Kidney capillary endothelial cell (primary cell): ENCODE measurements at places on chromosomes 4 and X.

- no peak for DNase-seq
Measured at GRCh38 chr4:170420255-170420693, 330.5 kb upstream of the AADAT start.

DNA sequence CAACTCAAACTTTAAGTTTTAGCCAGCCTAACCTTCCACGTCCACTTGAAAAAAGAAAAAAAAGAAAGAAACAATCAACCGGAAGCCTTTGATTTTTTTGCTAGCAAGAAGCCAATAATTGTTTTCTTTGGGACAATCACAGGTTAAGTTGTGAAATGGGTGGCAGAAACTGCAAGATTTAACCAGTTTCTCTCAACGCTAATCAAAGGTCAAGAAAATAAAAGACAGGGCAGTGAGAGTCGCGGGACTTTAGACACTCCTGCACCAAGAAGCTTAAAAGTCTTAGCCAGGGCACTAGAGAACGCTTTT is 1.0 kb downstream of the ACSL1 start:
- no peak for DNase-seq

- DNase-seq: no peak
Measured at GRCh38 chrX:154398668-154399526, 720 bp downstream of the RPL10 start.

GRCh38 chr4:26356081-26356501 is 35.3 kb downstream of the RBPJ start:
- no peak for DNase-seq

GRCh38 chr4:48546336-48546735 is 56.3 kb downstream of the ZAR1 start:
- DNase-seq: peak; percentile 16

- DNase-seq: no peak
Measured at GRCh38 chr4:39937683-39938268, 39.9 kb downstream of the PDS5A start.

DNA sequence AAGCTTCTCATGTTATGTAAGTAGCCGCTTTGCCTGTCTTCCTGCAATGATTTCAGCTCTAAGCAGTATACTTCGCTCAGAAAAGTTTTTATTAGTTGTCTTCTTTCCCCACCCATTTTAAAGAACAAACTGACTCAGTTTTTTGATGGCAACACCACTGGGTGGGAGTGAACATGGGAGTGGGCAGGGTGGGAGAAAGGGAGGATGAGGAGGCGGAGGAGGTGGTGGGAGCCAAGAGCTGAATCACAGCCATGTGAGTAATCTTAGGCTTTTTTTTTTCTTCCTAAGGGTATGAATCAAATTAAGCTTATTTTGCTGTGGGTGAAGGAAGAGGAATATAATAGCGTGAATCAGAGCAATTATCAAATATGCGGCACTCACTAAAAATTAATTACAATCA is 574.3 kb upstream of the DIPK2B start:
- no peak for DNase-seq

- no peak for DNase-seq
Measured at GRCh38 chr4:105652286-105652888, 56.1 kb downstream of the INTS12 start.

- no peak for DNase-seq
Measured at GRCh38 chrX:13147733-13148132, 103.3 kb upstream of the FAM9C start.

DNA sequence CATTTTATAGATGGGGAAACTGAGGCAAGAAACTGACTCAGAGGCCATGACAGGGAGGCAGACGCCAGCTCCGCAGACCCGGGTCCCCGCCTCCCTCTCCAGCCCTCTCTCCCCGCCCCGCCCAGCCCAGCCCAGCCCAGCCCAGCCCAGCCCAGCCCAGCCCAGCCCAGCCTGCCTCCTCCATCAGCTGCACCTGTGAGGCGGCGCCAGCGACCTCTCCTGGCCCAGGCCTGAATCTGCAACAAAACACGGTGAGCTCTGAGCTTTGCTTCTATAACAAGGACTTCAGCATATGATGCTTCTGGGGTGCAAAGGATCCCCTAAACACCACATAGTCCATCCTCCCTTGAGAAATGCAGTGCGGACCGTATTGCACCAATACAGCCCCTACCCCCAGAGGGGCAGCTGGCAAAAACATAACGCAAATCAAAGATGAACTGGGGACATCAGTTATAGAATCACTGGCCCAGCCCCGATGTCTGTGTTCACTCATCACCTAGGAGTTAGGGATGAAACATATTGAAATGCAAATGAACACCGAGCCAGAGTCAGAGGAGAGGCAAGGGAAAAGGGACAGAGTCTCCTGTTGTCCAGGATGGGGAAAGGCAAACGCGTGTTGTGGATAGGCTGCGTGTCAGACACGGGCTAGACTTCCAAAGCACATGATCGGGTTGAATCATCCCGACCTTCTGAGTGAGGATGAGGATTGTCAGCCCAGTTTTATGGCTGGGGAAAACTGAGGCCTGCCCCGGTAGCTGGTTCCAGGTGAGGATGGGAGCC is 216.1 kb upstream of the PSAPL1 start:
- no peak for DNase-seq

- DNase-seq: no peak
Measured at GRCh38 chr4:147732518-147733235, 789 bp downstream of the ARHGAP10 start.

DNA sequence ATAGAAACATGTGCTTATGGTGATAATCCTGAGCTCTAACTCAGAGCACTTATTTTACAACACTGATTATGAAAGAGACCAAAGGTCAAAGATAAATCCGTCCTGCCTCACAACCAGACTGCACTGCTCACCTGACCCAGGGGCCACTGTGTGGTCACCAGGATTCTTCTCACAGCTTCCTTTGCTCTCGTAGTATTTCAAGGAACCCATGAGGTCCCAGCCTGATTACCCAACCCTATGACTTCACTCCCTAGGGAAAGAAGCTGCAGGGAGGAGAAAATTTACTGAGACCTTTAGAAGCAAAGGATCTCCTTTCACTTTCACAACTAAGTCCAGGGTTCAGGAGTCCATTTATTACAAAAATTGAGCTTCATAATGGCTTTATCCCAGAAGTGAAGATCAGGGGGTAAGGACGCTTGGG is 9.6 kb downstream of the SLC25A5 start:
- DNase-seq: no peak

DNA sequence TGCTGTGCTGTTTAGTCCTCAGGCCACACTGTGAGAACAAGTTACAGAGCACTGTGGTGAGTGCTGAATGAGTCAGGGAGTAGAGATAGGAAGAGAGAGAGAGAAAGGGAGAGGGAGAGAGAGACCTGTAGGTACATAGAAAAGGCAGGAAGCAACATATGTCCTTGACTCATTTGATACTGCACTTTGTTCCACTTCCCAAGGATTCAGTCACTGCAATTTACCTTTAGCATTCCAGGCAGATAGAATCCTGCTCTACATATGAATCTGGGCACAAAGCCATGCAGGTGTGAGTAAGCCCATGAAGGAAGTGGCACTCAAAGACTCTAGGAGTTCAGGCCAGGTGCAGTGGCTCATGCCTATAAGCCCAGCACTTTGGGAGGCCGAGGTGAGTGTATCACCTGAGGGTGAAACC is 1.0 kb upstream of the DAPP1 start:
- DNase-seq: no peak

- no peak for DNase-seq
Measured at GRCh38 chr4:54447304-54447703, 210.5 kb upstream of the KIT start.

GRCh38 chr4:153782581-153782980 is 6.3 kb downstream of the SFRP2 start:
- no peak for DNase-seq

- DNase-seq: no peak
Measured at GRCh38 chrX:22150371-22150770, 118.2 kb downstream of the PHEX start.

GRCh38 chr4:15349531-15349935 is 78.3 kb upstream of the C1QTNF7 start:
- no peak for DNase-seq

GRCh38 chr4:79317711-79318110 is 8.2 kb downstream of the NAA11 start:
- no peak for DNase-seq

GRCh38 chr4:152278172-152278504 is 257.8 kb downstream of the FBXW7 start:
- no peak for DNase-seq

- no peak for DNase-seq
Measured at GRCh38 chr4:13523105-13523477, 21.2 kb downstream of the NKX3-2 start.

- DNase-seq: no peak
Measured at GRCh38 chrX:24515447-24515846, 50.4 kb downstream of the PDK3 start.

DNA sequence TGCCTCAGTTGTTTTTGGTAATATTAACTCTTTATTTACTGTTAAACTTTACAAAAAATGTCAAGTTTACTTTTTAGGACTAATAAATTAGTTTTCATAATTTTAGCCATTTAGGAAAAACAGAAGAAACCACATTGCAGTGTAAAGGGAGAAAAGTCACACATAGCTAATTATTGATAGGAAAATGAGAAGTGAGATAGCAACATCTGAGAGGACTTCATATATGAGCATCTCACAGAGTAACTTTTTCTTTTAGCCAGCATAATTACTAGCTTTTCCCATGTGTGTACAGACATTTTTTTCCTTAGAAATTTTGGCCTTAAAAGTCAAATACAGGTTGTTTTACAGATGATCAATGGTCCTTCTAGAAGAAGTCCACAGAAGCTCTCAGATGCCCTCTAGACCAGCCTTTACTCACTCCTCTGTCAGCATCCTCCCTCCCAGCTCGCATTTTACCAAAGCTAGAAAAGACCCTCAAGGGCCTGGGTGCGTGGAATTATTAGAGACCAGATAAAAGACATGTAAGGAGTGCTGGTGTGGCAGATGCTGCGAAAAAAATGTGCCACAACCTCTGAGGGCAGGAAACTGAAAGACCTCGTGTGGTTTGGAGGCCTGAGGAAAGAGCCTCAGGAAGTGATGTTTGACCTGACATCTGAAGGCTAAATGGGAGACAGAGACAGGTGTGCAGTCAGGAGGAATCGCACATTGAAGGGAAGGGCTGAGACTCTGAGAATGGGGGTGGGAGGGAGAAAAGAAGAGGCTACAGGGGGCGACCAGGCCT is 156.9 kb downstream of the CBR4 start:
- no peak for DNase-seq

- no peak for DNase-seq
Measured at GRCh38 chrX:119411959-119412358, 12.8 kb downstream of the SLC25A43 start.

- no peak for DNase-seq
Measured at GRCh38 chr4:71663780-71664179, 120.1 kb downstream of the GC start.

DNA sequence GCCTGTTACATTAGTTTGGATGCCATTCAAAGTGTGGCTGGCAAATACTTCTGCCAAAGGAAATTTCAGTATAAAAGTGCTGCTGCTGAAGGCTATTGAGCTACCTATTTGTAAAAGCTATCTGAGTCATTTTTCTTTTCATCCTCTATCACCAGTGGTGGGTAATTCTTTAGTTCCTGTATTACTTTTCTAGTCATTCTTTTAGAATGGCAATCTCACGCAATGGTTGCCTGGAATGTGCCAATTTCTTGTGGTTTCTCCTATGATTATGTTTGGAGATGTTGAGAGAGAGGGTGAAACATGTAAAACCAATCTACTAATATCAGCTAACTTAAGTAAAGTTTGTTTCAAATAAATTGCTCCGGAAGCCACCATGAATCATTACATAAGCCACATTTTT is 685.0 kb downstream of the RAPGEF2 start:
- no peak for DNase-seq

DNA sequence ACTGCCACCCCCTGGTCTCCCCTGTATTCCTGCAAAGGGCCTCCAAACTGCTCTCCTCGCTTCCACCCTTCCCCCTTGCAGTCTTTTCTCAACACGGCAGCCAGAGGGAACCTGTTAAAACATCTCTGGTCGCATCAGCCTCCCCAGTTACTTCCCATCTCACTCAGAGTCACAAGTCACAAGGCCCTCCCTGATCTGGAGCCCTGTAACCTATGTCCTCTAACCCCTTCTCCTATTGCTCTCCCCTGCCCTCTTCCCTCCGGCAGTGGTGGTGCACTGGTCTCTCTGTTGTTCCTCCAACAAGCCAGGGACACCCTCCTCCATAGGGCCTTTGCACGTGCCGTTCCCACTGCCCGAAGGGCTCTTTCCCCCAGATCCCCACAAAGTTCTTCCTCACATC is 73.2 kb downstream of the SH3KBP1 start:
- DNase-seq: no peak

- DNase-seq: no peak
Measured at GRCh38 chrX:139803224-139803623, 95.3 kb upstream of the MCF2 start.

- no peak for DNase-seq
Measured at GRCh38 chr4:78168029-78168428, 110.9 kb downstream of the FRAS1 start.

DNA sequence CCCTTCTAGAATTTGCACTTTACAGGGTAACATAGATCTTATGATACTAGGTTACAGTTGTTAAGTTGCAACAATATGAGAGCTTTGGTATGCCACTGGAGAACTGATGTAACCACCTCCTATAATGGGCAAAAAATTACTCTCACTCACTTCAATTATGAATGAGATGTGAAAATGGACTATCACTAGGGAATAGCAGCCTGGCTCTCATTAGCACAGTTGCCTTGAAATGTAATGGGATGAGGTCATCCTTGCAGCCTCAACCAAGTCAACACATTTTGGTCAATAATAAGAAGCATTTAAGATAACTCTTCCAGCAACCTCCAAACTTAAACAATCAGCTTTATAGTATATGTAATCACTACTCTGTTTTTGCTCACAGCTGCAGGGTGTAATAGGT is 69.4 kb downstream of the TBC1D9 start:
- no peak for DNase-seq

DNA sequence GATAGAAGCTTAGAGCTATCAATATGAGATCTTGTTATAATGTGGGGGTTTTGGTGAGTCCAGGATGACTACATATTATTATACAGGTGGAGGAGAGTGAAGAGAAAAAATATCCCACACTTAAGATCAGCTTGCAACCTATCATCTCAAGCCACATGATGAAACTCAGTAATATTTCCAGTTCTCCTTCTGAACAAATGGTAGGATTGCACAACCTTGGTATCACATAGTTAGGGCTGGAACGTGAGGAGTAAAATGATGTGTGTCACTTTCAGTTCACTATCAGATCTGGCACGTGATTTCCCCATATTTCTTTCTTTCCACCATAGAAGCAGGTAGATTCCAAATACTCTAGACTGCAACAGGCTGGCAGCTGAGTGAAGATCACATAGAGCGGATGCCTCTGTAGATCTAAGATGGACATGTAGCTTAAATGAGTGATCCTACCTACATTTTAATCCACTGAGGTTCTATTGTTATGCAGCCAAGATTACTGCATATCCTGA is 150.6 kb upstream of the ANKRD50 start:
- no peak for DNase-seq

GRCh38 chrX:3516051-3516541 is 169.6 kb upstream of the MXRA5 start:
- DNase-seq: no peak

- no peak for DNase-seq
Measured at GRCh38 chr4:156983366-156983765, 11.8 kb upstream of the PDGFC start.
